Kidney epithelial cell (primary cell): ENCODE measurements at places on chromosomes 6 and 20. TPM values are rescaled to one million over a fixed set of nuclear protein-coding genes. Genes with fewer than 3 reads are reported as not detected.

The RBM24 gene
- 3.1 and 4.2 TPM in 2 replicates for total RNA-seq

The EMILIN3 gene
- total RNA-seq: 0.42 and 0.62 TPM in 2 replicates

The NHSL1 gene
- 11.5 and 19.8 TPM in 2 replicates for total RNA-seq

The CAGE1 gene
- not detected in 2 replicates for total RNA-seq

The MYCT1 gene
- total RNA-seq: 8.4 and 9.6 TPM in 2 replicates

The AVP gene
- total RNA-seq: not detected in 2 replicates

The TMEM244 gene
- not detected in 2 replicates for total RNA-seq

The ZKSCAN4 gene
- 3.8 and 4.4 TPM in 2 replicates for total RNA-seq

The CFAP206 gene
- 0.07 and 0.25 TPM in 2 replicates for total RNA-seq

The LRRC1 gene
- 8.0 and 11.7 TPM in 2 replicates for total RNA-seq

The TEAD3 gene
- total RNA-seq: 18.1 and 23.8 TPM in 2 replicates

The SPATS1 gene
- total RNA-seq: not detected in 2 replicates

The BPIFA3 gene
- total RNA-seq: not detected in 2 replicates

DNA sequence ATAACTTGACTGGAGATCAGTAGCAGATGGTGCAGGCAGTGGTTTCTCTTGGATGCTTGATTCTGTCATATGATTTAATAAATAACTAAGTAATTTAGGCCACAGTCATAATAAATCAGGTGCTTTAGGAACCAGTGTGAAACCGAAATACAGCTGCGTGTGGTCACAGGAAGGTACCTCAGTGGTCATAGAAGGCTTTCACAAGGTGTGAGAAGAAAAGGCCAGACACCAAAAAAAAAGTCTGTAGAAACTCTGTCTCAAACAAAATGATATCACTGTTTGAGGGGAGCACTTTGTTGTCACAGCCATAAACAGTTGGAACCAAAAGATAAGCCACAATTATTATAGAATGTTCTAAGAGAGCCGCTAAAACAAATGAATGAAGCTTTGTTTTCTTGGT, 56.5 kb downstream of the ARMC2 start:
- DNase-seq: no peak

DNA sequence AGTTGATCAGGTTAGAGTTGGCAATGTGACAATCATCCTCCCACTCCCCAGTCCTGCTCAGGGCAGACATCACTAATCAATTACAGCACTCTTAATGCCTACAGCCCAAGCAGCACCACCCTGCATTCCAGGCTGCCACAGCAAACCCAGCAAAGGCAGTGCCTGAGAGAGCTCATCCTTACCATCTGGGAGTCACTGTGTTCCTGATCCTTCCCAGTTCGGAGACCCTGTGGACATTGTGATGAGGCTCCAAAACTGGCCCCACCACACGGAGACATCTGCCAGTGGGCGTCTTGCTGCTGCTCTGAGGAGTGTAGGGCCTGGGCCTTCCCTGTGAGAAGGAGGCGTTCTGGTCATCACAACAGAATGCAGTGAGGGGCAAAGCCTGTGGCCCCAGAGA, 216.5 kb upstream of the CST7 start:
- no peak for DNase-seq

DNA sequence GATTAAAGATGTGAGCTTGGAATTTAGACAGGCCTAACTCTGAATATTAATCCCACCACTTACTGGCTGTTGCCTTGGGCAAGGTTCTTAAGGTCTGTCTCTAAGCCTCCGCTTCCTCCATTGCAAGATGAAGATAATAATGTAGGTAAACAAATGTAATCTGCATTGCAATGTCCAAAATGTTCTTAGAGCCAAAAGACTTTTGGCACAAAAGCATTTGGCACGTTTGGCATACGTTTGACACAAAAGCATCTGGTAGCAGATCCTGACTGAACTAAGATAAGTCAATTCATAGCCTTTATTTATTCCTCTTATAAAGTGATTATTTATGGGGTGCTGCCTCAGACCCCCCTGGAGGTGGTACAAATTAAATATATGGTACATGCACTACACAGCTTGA, 229.9 kb upstream of the STXBP5 start:
- DNase-seq: no peak

- DNase-seq: no peak
These were observed 15.9 kb upstream of the TFB1M start for GRCh38 chr6:155330133-155330734.

GRCh38 chr6:98678481-98678880, 155.9 kb upstream of the POU3F2 start:
- no peak for DNase-seq

DNA sequence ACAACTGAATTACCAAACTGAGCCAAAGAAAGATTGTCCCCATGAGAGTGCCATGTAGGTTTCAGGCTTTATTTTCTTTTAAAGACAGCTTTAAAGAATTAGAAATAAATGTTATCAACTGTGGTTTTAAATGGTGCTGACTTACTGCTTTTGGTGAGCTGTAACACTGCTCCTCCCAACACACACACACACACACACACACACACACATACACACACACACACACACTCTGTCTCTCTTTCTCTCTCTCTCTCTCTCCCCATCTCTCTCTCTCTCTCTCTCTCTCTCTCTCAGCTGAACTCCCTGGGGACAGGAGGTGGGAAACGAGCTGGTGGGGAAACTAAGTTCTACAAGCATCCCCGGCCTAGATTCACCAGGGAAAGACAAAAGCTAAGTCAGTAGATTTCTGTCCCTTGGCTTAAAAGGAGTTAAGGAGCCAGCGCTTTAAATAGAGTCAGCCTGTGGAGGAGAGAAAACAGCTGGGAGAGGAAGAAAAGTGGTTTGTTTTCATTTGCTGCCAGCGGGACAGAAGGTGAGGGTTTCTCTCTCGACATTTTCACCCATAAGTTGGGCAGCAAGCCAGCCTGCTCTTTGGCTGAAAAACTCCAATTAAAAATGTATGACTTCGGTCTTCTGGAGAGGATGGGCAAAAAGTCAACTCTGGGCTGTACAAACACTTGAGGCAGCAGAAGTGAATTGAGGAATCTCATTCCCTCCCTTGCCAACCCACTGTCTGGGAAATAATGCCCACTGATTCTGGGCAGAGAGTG, 27.4 kb downstream of the CBLN4 start:
- no peak for DNase-seq

- DNase-seq: no peak
These were observed 831.0 kb downstream of the TFAP2A start for GRCh38 chr6:9583753-9584352.

DNA sequence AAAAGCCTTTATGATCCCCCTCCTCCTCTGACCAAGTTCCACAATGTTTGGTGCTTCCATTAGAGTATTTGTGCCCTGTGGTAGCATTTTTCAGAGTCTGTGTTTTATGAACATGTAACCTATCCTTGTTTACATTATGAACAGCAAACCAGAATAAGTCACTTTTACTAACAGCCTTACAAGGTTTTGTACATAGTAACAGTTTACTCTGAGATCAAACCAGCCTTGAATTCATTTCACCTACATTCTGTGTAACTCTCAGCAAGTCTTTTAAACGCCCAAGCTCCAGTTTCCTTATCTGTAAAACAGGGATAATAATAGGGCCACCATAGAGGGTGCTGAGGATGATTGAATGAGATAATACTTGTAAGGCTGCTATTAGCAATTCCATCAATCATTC, 175.0 kb downstream of the PHACTR1 start:
- DNase-seq: no peak

DNA sequence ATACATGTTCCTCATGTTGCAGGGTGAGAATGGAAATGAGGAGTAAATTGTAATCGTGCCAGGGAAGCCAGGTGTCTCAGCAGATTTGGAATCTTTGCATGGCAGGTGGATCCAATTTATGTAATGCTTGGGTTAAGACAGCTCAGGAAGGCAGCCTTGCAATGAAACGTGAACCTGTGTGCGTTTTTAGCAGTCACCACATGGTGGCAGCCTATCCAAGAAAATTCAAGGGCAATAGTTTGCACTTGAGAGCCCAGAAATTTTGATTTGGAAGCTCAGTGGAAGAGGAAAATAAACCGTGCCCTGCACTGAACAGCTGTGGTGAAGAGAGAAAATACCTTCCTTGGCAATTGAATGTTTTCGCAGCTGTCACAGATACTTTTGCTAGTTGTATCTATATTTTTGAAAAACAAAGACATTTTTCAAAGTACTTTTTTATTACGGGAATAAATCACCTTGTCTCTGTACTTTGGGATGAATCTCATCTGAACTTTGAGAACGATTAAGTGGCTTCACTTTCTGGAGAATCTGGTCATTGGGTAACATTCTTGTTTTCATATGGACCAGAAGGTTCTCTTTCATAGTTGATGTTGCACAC, 26.5 kb downstream of the MTHFD1L start:
- DNase-seq: peak; percentile 38

DNA sequence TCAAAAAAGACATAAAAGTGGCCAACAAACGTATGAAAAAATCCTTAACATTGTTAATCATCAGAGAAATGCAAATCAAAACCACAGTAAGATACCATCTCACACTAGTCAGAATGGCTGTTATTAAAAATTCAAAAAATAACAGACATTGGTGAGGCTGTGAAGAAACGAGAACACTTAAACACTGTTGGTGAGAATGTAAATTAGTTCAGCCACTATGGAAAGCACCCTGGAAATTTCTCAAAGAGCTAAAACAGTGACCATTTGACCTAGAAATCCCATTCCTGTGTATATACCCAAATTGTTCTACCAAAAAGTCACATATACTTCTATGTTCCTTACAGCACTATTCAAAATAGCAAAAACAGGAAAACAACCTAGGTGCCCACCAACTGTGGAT, 24.9 kb upstream of the NT5E start:
- DNase-seq: no peak

GRCh38 chr6:7697820-7698623, 27.9 kb upstream of the BMP6 start:
- peak; percentile 89 for DNase-seq

- DNase-seq: no peak
These were observed 136.1 kb upstream of the SULF2 start for GRCh38 chr20:47921408-47921807.

- DNase-seq: no peak
These were observed 57.4 kb upstream of the CCDC167 start for GRCh38 chr6:37556881-37557644.

- DNase-seq: no peak
These were observed 4.6 kb upstream of the CPXM1 start for GRCh38 chr20:2804852-2805688.

- DNase-seq: no peak
These were observed 39.7 kb downstream of the PREP start for GRCh38 chr6:105363100-105363754.
